Left lung (tissue), 14 donors: ENCODE measurements at places on chromosomes 12 and 14. TPM values are rescaled to one million over a fixed set of nuclear protein-coding genes. Genes with fewer than 3 reads are reported as not detected.

GRCh38 chr14:100317912-100318808 lies 5.0 kb upstream of the SLC25A47 start:
- H3K27ac ChIP-seq: peak overlapping the region; percentile 69
- DNase-seq: peak; percentile 96
- H3K36me3 ChIP-seq: no peaks in the 10 kb centered on the region
- H3K4me1 ChIP-seq: peaks cover 19% of the 10 kb centered on the region

- no peaks in the 10 kb centered on the region for H3K4me1 ChIP-seq
- no peak overlapping the region for H3K27ac ChIP-seq
- no peak overlapping the region for H3K4me3 ChIP-seq
- no peaks in the 10 kb centered on the region for H3K27me3 ChIP-seq
- DNase-seq: no peak
These were observed 1.6 kb downstream of the TMEM229B start for GRCh38 chr14:67486890-67487289.

DNA sequence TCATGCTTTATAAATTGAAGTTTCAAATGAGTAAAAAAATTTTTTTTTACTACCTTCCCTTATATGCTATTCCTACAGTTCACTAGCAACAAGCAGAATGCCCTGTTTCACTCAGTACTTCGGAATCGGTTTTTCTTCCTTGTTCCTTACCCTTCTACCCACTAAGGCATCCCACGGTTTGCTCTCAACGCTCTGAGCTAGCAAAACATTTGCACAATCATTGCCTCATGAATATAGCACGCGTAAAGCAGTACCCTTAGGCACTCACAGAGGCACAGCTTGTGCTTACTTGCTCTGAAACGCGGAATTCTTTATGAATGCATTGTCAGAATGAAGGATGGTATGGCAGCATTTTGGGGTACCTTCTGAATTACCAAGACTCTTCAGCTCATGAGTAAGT lies 45.0 kb downstream of the PPP1R13B start:
- no peaks in the 10 kb centered on the region for H3K36me3 ChIP-seq
- peak overlapping the region; percentile 35 for H3K27ac ChIP-seq
- H3K27me3 ChIP-seq: no peaks in the 10 kb centered on the region
- no peaks in the 10 kb centered on the region for H3K4me1 ChIP-seq
- no peak overlapping the region for H3K4me3 ChIP-seq
- DNase-seq: no peak

- DNase-seq: no peak
- H3K27ac ChIP-seq: no peak overlapping the region
- H3K36me3 ChIP-seq: no peaks in the 10 kb centered on the region
These were observed 2.6 kb upstream of the C14orf180 start for GRCh38 chr14:104576970-104577332.

GRCh38 chr12:4780641-4781611 lies 60.7 kb downstream of the GALNT8 start:
- H3K4me3 ChIP-seq: no peak overlapping the region
- no peaks in the 10 kb centered on the region for H3K4me1 ChIP-seq
- no peak overlapping the region for H3K27ac ChIP-seq
- no peak for DNase-seq

- no peak overlapping the region for H3K4me3 ChIP-seq
- no peak for DNase-seq
- H3K4me1 ChIP-seq: no peaks in the 10 kb centered on the region
- no peaks in the 10 kb centered on the region for H3K27me3 ChIP-seq
- H3K36me3 ChIP-seq: no peaks in the 10 kb centered on the region
These were observed 36.3 kb downstream of the PRKAB1 start for GRCh38 chr12:119704065-119704747.

GRCh38 chr12:66693901-66694513 lies 15.1 kb upstream of the GRIP1 start:
- H3K36me3 ChIP-seq: no peaks in the 10 kb centered on the region
- no peaks in the 10 kb centered on the region for H3K27me3 ChIP-seq
- H3K27ac ChIP-seq: no peak overlapping the region
- no peak for DNase-seq
- no peaks in the 10 kb centered on the region for H3K4me1 ChIP-seq
- H3K4me3 ChIP-seq: no peak overlapping the region

- no peak overlapping the region for H3K4me3 ChIP-seq
- no peak overlapping the region for H3K27ac ChIP-seq
- H3K4me1 ChIP-seq: peaks cover 9% of the 10 kb centered on the region
- DNase-seq: no peak
These were observed 5.7 kb downstream of the SLC8B1 start for GRCh38 chr12:113329022-113329790.

DNA sequence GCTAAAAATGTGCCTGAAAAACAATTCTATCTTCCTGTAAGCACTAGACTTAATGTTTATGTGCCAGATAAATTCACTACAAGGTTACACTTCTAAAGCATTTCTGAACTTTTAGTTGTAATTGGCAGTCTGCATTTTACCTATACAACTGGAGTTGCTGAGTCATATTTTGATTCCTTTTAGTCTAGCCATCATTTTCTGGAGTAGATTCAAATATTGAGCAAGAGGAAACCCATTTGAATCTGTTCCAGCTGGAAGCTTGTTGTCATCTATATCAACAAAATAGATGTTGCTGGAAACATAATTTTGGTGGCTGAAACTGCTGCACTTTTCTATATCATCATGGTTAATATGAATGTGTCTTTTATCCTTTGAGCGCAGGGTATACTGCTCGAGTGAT lies 122.2 kb upstream of the CCDC175 start:
- DNase-seq: peak; percentile 35
- H3K27me3 ChIP-seq: no peaks in the 10 kb centered on the region
- no peak overlapping the region for H3K4me3 ChIP-seq

DNA sequence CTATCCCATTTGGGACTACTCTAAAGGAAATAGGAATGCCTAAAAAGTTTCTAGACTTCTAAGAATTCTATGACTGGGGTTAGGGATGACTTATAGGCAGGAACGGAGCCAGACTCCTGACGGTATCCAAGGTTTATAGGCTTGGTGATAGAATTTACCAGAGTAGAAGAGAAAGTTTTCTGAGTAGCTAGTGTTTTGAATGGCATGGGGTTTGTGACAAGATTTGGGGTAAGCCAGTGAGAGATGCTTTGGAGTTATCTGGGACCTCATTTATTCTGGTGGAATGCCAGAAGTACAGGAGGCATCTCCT lies 444.6 kb downstream of the RAD51B start:
- H3K4me1 ChIP-seq: peaks cover 31% of the 10 kb centered on the region
- no peak overlapping the region for H3K4me3 ChIP-seq
- no peak overlapping the region for H3K27ac ChIP-seq
- no peak for DNase-seq
- H3K27me3 ChIP-seq: no peaks in the 10 kb centered on the region
- H3K36me3 ChIP-seq: no peaks in the 10 kb centered on the region

- H3K27me3 ChIP-seq: no peaks in the 10 kb centered on the region
- H3K4me3 ChIP-seq: no peak overlapping the region
- no peak overlapping the region for H3K27ac ChIP-seq
- DNase-seq: no peak
These were observed 125.3 kb downstream of the DAD1 start for GRCh38 chr14:22463763-22464173.

- H3K27ac ChIP-seq: no peak overlapping the region
- no peaks in the 10 kb centered on the region for H3K36me3 ChIP-seq
- H3K4me3 ChIP-seq: no peak overlapping the region
- H3K4me1 ChIP-seq: peaks cover 18% of the 10 kb centered on the region
- H3K27me3 ChIP-seq: peaks cover 3% of the 10 kb centered on the region
These were observed 184.3 kb upstream of the C14orf180 start for GRCh38 chr14:104395276-104395675.

GRCh38 chr12:79710707-79711483 lies 20.1 kb upstream of the PAWR start:
- H3K4me3 ChIP-seq: no peak overlapping the region
- DNase-seq: no peak
- peaks cover 12% of the 10 kb centered on the region for H3K27me3 ChIP-seq
- H3K4me1 ChIP-seq: no peaks in the 10 kb centered on the region
- no peak overlapping the region for H3K27ac ChIP-seq

GRCh38 chr14:55381040-55381439 lies 30.6 kb downstream of the ATG14 start:
- no peak for DNase-seq
- peaks cover 80% of the 10 kb centered on the region for H3K36me3 ChIP-seq
- no peak overlapping the region for H3K27ac ChIP-seq
- H3K4me3 ChIP-seq: no peak overlapping the region
- no peaks in the 10 kb centered on the region for H3K27me3 ChIP-seq
- H3K4me1 ChIP-seq: no peaks in the 10 kb centered on the region

DNA sequence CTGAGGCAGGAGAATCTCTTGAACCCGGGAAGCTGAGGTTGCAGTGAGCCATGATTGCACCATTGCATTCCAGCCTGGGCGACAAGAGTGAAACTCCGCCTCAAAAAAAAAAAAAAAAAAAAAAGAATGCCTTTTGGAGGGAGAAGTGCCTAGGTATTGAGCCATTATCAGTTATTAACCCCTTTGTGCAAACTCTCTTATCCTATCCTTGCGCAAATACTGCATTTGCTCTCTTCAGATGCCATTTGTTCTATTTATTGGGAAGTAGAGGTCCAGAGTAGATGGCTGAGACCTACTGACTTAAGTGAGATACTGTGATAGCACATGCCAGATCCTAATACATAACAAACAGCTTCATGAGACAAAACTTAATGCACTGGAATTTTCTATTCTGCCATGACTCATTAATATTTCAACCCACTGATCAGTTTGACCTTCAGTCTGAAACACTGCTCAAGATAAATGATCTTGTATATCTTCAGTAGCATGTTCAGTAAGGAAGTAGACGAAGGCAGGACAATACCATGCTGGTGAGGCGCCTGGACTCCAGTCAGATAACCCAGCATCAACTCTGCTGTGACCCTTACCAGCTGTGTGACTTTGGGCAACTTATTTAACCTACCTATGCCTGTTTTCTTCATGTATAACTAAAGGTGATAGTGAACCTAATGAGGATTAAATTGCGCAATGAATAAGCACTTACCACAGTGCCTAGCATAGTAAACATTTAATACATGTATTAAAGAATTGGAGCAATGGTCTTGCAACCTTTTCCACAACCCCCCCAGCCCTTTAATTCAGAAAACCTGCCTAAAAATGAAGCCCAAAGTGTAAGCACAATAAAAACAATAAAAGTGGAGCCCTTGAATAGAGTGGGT lies 5.7 kb upstream of the DNAAF2 start:
- no peak for DNase-seq
- peaks cover 15% of the 10 kb centered on the region for H3K36me3 ChIP-seq
- no peak overlapping the region for H3K4me3 ChIP-seq
- no peaks in the 10 kb centered on the region for H3K27me3 ChIP-seq

- peak overlapping the region; percentile 83 for H3K27ac ChIP-seq
- peaks cover 9% of the 10 kb centered on the region for H3K4me1 ChIP-seq
- no peaks in the 10 kb centered on the region for H3K27me3 ChIP-seq
- DNase-seq: peak; percentile 92
- no peaks in the 10 kb centered on the region for H3K36me3 ChIP-seq
These were observed 216.2 kb downstream of the TTC8 start for GRCh38 chr14:89040460-89041256.

DNA sequence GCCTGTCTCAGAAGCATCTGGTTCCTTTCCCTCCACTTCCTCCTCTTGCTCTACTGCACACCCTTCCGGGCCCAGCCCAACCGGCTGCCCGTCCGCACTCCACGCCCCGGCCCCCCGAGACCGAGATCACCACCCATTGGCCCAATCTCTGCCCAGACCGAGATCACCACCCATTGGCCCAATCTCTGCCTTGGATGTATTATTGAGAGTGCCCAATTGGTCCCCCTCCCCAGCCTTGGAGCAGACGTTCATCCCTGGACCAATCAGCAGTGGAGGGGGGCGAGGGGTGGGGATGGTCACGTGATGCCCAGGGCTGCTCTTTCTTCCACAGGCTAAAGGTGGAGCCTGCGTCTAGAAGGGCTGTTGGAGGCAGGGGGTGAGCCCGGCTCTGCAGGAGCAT lies 75.6 kb upstream of the TMEM132C start:
- no peak for DNase-seq
- no peak overlapping the region for H3K27ac ChIP-seq
- no peak overlapping the region for H3K4me3 ChIP-seq
- no peaks in the 10 kb centered on the region for H3K36me3 ChIP-seq

DNA sequence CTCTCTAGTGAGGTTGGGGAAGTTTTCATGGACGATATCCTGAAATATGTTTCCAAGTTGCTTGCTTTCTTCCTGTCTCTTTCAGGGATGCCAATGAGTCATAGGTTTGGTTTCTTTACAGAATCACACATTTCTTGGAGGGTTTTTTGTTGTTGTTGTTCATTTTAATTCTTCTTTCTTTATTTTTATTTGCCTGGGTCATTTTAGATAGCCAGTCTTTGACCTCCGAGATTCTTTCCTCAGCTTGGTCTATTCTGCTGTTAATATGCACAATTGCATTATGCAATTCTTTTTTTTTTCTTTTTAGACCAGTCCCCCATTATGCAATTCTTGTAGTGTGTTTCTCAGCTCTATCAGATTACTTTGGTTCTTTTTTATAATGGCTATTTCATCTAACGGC lies 338.9 kb downstream of the AEBP2 start:
- H3K36me3 ChIP-seq: no peaks in the 10 kb centered on the region
- H3K4me3 ChIP-seq: no peak overlapping the region
- H3K27me3 ChIP-seq: no peaks in the 10 kb centered on the region
- DNase-seq: no peak
- peaks cover 4% of the 10 kb centered on the region for H3K4me1 ChIP-seq
- no peak overlapping the region for H3K27ac ChIP-seq

- no peak overlapping the region for H3K4me3 ChIP-seq
- peaks cover 30% of the 10 kb centered on the region for H3K4me1 ChIP-seq
- no peaks in the 10 kb centered on the region for H3K36me3 ChIP-seq
- H3K27me3 ChIP-seq: no peaks in the 10 kb centered on the region
These were observed 18.0 kb downstream of the OR10P1 start for GRCh38 chr12:55654511-55655214.

DNA sequence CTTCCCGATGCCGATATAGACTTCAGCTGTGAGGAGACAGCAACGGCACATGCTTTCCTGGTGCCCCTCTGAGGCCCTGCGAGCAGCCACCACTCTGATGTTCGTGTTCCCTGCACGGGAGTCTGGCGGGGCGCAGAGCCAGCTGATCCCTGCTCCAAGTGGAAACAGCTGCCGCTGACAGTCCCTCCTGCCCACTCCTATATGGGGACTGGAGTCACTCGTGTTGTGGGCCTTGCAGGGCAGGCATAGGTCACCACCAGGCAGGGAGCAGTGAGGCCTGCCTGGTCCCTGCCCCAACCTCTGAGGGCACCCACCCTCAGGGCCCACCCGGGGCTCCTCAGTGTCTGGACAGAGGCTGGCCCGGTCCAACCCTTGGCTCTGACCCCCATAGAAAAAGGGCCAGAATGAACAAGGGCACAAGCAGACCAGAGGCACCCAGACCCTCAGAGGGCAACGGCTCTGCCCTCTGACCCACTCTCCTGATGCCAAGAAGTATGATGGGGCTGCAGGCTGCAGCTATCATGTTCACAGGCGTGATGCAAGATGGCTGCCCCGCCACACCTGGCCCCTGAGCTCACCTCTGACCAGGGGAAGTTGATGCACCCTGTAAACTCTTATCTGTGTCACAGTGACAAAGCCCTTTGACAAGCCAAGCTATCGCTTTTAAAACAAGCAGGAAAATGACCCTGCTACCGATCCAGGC lies 181.6 kb downstream of the CALM1 start:
- H3K36me3 ChIP-seq: peaks cover 15% of the 10 kb centered on the region
- no peak for DNase-seq
- peaks cover 11% of the 10 kb centered on the region for H3K4me1 ChIP-seq
- H3K4me3 ChIP-seq: no peak overlapping the region
- H3K27me3 ChIP-seq: no peaks in the 10 kb centered on the region
- H3K27ac ChIP-seq: no peak overlapping the region

HOXC5 gene
- polyA plus RNA-seq: 0.17 TPM

TAS2R9 gene
- polyA plus RNA-seq: not detected

GAS2L3 gene
- polyA plus RNA-seq: 29.6 TPM

PPHLN1 gene
- polyA plus RNA-seq: 75.2 TPM

APOLD1 gene
- polyA plus RNA-seq: 9.8 TPM

KRT6B gene
- not detected for polyA plus RNA-seq

PABPN1 gene
- 226 TPM for polyA plus RNA-seq

HAL gene
- polyA plus RNA-seq: 1.2 TPM

PLCZ1 gene
- polyA plus RNA-seq: 1.5 TPM

SALL2 gene
- 44.9 TPM for polyA plus RNA-seq

HOTAIR gene
- polyA plus RNA-seq: not detected
